ENCODE measurements at places on chromosomes 3 and 15.

- DNase-seq: no peak
Measured at GRCh38 chr3:127735767-127736693, 63.3 kb downstream of the ABTB1 start.

DNA sequence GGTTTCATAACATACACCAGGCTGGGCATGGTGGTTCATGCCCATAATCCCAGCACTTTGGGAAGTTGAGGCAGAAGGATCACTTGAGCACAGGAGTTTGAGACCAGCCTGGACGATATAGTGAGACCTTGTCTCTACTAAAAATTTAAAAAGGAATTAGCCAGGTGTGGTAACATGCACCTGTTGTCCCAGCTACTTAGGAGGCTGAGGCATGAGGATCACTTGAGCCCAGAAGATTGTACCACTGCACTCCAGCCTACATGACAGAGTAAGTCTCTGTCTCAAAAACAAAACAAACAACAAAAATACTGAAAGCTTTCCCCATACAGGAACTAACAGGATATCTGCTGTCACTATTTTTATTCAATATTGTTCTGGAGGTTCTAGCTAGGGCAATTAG lies 20.9 kb downstream of the GREM1 start:
- no peak for DNase-seq

- no peak for DNase-seq
Measured at GRCh38 chr3:133238015-133238414, 161.8 kb upstream of the BFSP2 start.

GRCh38 chr15:89441295-89441812 lies 55.0 kb downstream of the RHCG start:
- no peak for DNase-seq

GRCh38 chr3:35666888-35667287 lies 27.6 kb downstream of the ARPP21 start:
- no peak for DNase-seq

GRCh38 chr15:81373176-81373575 lies 837 bp downstream of the TMC3 start:
- DNase-seq: no peak

DNA sequence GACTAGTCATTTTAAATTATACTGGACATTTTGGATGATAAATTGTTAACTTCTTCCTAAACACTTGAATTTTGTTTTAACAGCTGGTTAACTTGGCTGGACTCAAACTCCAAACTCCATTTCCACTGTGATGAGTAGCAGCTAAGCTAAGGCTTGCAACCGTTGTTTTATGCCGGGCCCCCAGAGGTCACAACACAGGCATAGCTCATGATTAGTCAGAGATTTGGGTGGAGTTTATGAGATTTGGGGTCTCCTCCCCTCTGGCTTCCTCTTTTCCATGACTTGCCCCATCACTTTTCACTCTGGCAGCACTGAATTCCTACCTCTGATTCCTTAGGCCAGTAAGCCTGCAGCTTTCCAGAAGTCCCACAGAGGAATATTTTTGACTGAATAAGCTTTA lies 12.8 kb downstream of the THAP10 start:
- no peak for DNase-seq

GRCh38 chr3:156668073-156668763 lies 6.2 kb upstream of the TIPARP start:
- DNase-seq: peak; percentile 49
